ENCODE measurements at places on chromosomes 4 and X.

- no peak for DNase-seq
Measured at GRCh38 chrX:95218976-95219375, 1465.7 kb upstream of the DIAPH2 start.

DNA sequence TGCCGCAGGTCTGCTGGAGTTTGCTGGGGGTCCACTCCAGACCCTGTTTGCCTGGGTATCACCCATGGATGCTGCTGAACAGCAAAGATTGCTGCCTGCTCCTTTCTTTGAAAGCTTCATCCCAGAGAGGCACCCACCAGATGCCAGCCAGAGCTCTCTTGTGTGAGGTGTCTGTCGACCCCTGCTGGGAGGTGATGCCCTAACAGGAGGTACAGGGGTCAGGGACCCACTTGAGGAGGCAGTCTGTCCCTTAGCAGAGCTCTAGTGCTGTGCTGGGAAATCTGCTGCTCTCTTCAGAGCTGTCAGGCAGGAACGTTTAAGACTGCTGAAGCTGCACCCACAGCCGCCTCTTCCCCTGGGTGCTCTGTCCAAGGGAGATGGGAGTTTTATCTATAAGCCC, 162.7 kb downstream of the NAF1 start:
- no peak for DNase-seq

DNA sequence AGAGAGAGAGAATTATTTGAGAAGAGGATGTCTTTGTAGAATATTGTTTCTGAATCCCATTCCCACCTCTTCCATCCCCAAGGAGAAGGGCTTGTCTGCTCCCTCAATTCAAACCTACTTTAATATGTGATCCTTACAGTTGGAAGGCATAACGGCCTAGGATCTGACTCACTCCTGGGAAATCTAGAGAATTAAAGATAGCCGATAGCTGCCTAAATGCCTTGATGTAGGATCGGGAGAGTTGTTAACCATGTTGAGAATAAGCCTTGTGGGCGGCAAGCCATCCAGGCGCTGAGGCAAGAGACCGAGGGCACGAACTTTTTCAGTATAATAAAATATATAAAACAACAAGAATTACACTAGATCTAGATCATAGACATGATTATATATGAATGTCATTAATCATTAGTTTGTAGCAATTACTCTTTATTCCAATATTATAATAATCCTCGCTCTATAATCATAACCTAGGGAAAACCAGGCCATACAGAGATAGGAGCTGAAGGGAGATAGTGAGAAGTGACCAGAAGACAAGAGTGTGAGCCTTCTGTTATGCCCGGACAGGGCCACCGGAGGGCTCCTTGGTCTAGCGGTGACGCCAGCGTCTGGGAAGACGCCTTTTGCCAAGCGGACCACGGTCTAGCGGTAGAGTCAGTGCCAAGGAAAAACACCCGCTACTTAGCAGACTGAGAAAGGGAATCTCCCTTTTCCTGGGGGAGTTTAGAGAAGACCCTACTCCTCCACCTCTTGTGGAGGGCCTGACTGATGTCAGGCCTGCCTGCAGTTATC, 13.5 kb downstream of the EMCN start:
- DNase-seq, result no peak

DNA sequence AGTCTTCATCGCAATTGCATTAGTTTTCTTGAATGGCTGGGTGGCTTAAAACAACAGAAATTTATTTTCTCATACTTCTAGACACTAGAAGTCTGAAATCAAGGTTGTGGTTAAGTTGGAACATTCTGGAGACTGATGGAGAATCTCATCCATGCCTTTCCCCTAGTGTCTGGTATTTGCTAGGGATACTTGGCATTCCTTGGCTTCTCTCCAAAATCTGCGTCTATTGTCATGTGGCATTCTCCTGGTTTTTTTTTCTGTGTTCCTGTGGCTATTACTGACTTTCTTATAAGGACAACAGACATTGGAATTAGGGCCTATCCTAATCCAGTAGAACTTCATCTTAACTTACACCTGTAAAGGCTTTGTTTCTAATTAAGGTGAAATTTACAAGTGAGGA, 272.8 kb upstream of the EPHA5 start:
- DNase-seq, result no peak

GRCh38 chr4:56115898-56116297, 167.2 kb downstream of the CEP135 start:
- no peak for DNase-seq

GRCh38 chrX:104137496-104137895, 19.3 kb downstream of the SLC25A53 start:
- no peak for DNase-seq

- no peak for DNase-seq
Measured at GRCh38 chr4:152364883-152365282, 171.0 kb downstream of the FBXW7 start.

DNA sequence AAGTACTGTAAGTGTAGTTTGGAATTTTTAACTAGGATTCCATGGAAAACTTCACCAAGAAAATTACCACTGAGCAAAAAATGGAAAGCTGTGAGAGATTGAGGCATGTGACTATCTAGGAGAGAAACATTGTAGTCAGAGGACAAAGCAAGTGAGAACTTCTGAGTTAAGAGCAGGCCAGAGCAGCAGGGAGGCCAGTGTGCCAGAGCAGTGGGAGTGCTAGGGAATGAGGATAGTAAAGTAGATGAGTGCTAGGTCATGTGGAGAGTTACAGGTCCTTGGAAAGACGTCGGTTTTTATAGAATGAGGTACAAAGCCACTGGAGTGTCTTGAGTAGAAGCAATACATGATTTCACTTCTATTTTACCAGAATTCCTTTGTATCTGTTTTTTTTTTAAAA, 52.7 kb upstream of the FAT4 start:
- no peak for DNase-seq

GRCh38 chr4:53497487-53498244, 93.6 kb downstream of the LNX1 start:
- no peak for DNase-seq

DNA sequence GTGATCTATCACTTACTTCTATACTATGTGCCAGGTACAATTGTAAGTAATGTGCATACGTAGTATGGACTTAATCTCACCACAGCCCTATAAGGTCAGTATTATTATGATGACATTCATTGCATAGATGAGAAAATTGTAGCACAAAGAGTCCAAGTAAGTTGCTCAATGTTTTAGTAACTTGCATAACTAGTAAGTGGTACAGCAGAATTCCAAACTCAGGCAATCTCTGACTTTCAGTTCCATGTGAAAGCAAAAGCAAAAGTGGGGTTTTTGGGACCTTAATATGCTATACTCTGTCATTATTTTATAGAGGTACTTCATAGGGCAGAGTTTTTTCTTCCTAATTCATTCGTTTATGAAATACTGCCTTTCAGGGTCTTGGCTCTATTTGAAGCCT, 188.8 kb upstream of the VEGFC start:
- DNase-seq, result no peak

- no peak for DNase-seq
Measured at GRCh38 chr4:56440983-56441382, 4.9 kb downstream of the PAICS start.

- DNase-seq, result no peak
Measured at GRCh38 chr4:185730849-185731608, 81.0 kb downstream of the SORBS2 start.

- no peak for DNase-seq
Measured at GRCh38 chr4:106289737-106290136, 26.3 kb downstream of the TBCK start.

GRCh38 chrX:36087366-36087765, 167.8 kb downstream of the CFAP47 start:
- DNase-seq, result no peak

- DNase-seq, result no peak
Measured at GRCh38 chr4:92968556-92968955, 664.8 kb downstream of the GRID2 start.

DNA sequence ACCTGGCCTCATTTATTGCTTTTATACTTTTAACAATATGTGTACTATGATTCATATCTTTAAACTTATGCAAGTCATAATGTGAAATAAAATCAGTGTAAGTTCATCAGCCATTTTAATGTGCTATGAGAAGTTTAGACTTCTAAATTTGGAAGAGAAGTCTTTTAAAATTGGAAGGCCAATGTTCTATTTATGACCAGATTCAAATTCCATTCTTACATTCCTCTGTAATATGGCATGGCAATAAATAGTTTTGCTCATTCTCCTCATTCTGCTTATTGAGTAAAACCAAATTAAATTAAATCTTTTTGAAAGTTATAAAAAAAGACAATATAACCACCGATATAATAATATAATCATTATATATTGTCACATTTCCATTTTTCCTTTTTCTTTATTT, 126.2 kb downstream of the SORBS2 start:
- DNase-seq, result no peak

- DNase-seq, result no peak
Measured at GRCh38 chr4:122861172-122861943, 34.7 kb downstream of the FGF2 start.

GRCh38 chr4:88730811-88731210, 33.2 kb upstream of the NAP1L5 start:
- no peak for DNase-seq

- no peak for DNase-seq
Measured at GRCh38 chr4:102684610-102685052, 76.1 kb downstream of the MANBA start.

- DNase-seq, result no peak
Measured at GRCh38 chr4:154186035-154186434, 305.6 kb downstream of the DCHS2 start.

DNA sequence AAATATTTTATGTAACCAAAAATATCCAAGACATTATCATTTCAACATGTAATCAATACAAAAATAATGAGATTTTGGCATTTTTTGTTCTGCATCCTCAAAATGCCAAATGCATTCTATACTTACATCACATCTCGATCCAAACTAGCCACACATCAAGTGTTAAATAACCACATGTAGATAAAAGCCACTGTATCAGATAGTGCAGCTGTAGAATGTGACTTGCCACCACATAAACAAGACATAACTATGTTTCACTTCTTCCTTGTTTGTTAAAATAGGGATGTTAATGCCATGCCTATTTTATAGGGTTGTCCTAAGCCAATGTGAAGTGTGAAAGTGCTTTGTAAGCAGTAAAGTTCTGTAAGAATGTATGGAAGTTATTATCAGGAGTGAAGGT, 20.9 kb downstream of the INTS6L start:
- DNase-seq, result no peak

GRCh38 chr4:141132709-141133145, 542 bp downstream of the RNF150 start:
- no peak for DNase-seq

DNA sequence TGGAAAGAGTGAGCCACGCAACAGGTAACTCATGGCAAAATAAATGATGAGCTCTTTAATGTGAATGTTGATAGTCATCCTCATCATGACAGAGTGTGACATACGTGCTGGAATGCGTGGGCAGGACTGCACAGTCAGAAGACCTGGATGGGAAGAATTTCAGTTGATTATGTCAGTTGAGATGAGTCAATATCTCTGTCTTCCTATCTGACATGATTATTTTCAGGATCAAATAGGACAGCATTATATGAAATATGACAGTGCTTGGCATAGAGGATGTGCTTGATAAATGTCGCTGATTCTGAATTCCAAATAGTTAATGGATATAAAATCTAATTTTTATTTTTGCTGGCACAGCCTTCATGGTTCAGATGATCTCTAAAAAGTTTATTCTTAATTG, 95.1 kb downstream of the IL15 start:
- DNase-seq, result no peak

DNA sequence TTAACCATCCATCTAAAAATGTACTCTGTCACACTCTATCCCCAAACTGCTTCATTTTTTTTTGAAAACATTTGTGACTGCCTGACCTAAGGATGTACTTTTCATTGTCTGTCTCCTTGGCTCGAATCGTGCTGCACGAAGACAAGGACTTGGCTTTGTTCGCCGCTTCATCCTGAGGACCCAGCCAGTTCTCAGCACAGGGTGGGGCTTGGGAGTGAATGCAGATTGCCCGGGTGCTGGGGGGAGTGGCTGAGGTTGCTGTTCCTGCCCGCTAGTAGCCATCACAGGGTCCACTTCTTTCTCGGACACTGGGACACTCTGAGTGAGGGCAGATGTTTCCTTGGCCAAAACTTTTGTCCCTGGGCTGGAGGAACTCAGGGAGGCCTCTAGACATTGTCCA, 70.1 kb upstream of the CLCN4 start:
- DNase-seq, result no peak

- no peak for DNase-seq
Measured at GRCh38 chrX:111047575-111047974, 48.4 kb upstream of the PAK3 start.

GRCh38 chr4:169013396-169013795, 3.3 kb upstream of the CBR4 start:
- no peak for DNase-seq

- DNase-seq, result no peak
Measured at GRCh38 chrX:97397371-97397770, 513.7 kb downstream of the RPA4 start.

- no peak for DNase-seq
Measured at GRCh38 chr4:23882976-23883531, 6.8 kb downstream of the PPARGC1A start.
